ENCODE measurements at places on chromosomes 12 and 14.

DNA sequence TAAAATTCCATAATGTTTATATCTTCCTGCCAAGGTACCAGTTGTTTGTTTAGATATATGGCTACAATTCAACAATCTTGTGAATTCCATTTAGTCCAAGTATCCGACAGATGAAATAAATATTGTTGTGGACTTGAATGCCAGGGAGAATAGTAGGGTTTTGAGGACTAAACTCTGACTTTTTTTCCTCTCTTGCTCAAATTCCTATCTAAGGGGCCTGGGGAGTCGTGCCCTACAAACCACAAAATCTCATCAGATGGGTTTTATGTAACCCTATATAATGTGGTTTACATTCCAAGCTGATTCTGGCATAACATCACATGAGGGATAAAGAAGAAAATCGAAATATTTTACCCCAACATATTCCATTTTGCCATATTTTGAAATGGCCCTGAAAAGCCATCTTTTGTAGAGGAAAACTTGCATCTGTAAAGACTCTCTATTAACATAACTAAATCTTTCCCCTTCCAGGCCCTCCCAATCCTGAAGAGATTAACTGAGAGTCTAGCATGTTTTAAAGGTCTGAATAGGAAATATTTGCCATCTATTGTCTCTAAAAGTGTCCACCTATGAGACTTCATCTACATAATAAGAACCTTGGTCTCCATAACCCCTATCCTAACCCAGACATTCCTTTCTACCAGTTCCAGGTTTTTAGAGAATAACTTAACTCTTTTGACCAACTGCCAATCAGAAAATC lies 184.7 kb upstream of the KITLG start:
- no peak for DNase-seq

GRCh38 chr14:36320897-36321381 lies 502 bp upstream of the MBIP start:
- no peak for DNase-seq

- DNase-seq: no peak
Measured at GRCh38 chr12:46443594-46444263, 71.2 kb upstream of the SLC38A2 start.

GRCh38 chr12:56601503-56601902 lies 28.6 kb downstream of the BAZ2A start:
- DNase-seq: no peak

DNA sequence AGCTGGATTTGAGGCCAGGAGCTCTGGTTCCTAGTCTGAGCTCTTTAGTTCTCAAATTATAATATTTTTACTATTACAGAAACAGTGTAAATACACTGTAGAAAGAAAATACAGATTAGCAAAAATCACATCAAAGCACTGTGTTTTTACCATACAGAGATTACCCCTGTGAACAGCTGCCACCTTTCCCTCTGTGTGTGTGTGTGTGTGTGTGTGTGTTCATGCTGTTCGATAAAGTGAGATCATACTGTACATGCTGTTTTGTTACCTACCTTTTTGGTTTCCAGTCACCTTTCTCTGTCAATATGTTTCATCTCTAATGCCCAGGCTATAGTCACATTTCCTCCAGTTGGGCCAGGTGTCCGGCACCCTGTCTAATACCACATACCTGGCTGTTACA lies 26.9 kb downstream of the MVK start:
- DNase-seq: no peak
